ENCODE measurements at places on chromosomes 3 and 15.

DNA sequence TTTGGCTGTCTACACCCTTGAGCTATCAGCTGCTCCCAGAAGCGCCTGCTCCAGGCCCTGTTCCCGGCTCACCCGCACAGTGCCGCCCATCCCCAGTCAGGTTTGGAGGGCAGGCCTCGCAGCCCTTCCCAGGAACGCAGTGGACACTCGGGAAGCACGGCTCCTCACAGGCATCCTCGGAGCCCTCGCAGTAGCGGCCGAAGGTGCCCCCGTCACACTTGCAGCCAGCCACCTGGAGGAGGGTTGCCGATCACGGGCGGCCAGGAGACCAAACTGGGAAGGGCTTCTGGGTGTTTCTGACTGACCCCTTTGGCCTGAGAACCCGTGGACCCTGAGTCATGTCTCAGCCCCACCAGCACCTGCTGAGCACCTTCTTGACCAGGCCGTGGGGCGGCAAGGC lies 33.4 kb downstream of the MUC20 start:
- DNase-seq, result no peak

DNA sequence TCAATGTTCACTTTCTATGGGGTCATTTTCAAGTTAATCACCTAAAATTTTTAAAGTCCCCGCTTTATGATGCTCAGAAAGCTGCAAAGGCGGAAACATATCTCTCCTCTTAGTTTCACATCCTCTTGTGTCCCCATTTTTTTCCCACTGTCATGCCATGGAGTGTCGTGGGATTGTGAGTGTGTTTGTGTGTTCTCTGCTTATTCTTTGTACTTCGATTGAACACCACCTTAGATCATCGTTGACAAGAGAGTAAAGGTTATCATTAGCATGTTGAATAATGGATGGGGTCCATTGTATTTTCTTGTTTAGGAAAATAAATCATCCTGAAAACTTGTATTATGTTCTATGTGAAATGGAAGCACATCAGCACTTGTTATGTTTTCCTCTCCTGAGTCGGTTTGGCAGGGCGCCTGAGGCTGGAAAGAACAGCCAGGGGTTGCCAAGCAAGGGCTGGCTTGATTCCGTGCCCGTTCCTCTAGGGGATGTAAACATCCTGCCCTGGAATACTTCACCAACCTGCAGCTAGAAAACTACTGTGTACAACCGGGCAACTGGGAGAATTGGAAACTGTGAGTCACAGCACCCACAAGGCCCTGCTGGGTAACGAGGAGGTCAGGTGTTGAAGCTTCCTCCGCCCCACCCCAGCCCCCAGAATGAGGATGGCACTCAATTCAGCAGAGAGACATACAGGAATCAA lies 67.2 kb downstream of the EIF4E3 start:
- peak; percentile 51 for DNase-seq

DNA sequence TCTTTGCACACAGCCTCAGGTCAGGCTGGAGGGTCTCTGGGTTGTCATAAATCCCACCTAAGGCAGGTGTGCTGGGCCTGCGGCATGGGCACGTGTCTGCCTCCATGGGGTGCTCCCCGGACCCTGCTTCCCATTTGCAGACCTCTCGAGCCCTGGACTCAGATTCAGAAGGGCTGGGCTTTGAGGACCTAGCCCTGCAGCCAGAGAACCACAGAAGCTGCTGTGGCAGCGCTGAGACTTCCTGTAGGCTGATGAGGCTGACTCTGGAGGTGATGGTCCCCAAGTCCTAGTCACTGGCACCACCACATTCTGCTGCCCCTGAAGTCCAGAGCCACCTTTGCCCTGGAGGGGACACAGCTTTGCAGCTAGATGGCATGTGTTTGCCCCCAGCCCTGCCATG lies 156.4 kb downstream of the LRRC28 start:
- DNase-seq, result no peak

DNA sequence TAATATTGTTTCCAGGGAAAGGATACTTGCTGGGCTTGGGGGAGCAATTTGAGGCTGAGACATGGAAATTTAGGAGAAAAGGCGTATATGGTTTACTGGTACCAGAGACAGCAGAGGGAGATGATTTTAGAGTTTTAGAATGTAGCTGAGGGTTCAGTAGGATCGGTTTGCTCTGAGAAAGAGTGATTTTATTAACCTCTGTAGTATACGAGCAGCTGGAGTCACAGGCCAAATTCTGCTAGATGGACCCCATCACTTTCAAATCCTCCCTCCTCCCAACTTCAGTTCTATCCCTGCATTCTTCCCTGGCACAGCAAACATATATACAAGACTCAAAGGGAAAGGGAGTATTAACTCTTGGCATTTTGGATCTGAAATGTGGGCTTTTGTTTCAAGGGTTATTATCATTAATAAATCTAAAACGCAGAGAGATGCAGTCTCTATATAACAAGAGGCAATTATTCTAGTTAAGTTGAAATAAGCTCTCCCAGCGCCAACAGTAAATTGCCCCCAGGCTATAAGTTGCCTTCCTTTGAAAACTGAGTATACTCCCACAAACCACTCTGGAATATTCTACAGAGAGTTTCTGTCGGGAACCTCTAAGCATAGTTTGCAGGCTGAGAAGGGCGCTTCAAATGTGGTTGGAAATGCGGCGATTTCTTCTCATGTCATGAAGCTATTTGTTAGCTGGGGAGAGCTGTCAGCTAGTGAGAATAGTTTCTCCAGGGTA lies 5.4 kb downstream of the CRABP1 start:
- no peak for DNase-seq

- peak; percentile 49 for DNase-seq
Observed at GRCh38 chr3:14549256-14549919, 9.2 kb upstream of the GRIP2 start.

- DNase-seq, result no peak
Observed at GRCh38 chr15:88335074-88335473, 78.5 kb upstream of the NTRK3 start.

GRCh38 chr15:100033140-100033857 lies 300.1 kb upstream of the LYSMD4 start:
- DNase-seq, result no peak

DNA sequence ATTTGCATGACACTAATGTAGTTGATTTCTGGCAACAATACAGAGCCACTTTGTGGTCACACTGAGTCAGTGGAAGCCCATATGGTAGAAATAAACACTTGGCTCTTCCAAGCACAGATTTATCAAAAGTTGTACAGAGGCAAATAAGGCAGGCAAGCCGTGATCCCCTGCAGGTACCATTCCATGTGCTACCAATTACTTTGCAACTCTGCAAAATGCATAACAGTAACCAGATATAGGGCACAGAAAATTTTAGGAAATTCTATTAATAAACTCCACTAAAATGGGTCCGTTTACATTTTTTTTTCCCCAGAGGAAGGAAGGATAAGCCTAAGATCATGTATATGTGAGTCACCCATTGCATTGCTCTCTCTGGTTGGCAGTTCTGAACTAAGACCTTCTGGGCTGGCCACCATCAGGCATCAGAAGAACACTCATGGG lies 103.1 kb upstream of the PTX3 start:
- no peak for DNase-seq

DNA sequence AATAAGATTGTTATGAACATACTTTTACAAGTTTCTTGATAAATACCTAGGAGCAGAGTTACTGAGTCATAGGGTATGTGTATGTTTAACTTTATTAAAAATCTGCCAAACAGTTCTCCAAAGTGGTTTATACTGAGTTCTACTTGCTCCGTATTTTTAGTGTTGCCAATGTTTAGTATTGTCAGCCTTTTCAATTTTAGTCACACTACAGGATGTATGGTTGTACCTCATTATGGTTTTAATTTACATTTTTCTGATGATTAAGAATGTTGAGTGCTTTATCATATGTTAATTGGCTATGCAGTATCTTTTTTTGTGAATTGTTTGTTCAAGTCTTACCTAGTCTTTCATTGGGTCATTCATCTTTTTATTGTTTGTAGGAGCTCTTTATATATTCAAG lies 4.3 kb downstream of the TMOD3 start:
- no peak for DNase-seq

GRCh38 chr3:132538072-132538471 lies 59.0 kb upstream of the ACKR4 start:
- DNase-seq, result no peak

- no peak for DNase-seq
Observed at GRCh38 chr3:172071780-172072330, 32.5 kb downstream of the FNDC3B start.

Data from H54 (cell line).